Stimulated activated CD4-positive, alpha-beta T cell treated with anti-CD3 and anti-CD28 coated beads, Interleukin-4, amount 100 ng/mL, for 48 hours (primary cell): ENCODE measurements at places on chromosomes 3 and 15.

- DNase-seq = no peak
Measured at GRCh38 chr3:73719861-73720260, 95.1 kb upstream of the PDZRN3 start.

GRCh38 chr3:61897848-61898247 is 336.5 kb downstream of the PTPRG start:
- DNase-seq = no peak

- DNase-seq = no peak
Measured at GRCh38 chr3:38835939-38836338, 19.9 kb upstream of the SCN10A start.

GRCh38 chr3:94269763-94270162 is 206.9 kb downstream of the NSUN3 start:
- DNase-seq = no peak

DNA sequence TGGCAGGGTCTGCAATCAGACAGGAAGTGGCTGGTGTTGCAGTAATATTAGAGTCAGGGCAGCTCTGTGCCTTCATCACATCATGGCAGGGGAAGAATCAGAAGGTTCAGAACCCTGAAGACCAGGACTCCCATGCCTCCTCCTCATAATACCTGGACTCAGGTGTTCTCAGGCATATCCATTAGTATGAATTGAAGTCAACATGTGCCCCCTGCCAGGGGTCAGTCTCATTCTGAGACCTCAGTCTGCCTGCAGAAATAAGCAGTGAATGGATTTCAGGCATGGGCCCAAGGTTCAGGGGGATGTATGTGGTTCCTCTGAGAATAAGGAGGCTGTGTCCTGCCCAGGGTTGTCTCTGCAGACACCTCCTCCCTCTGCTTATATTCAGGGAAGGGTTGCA is 74.2 kb downstream of the SPSB4 start:
- no peak for DNase-seq

DNA sequence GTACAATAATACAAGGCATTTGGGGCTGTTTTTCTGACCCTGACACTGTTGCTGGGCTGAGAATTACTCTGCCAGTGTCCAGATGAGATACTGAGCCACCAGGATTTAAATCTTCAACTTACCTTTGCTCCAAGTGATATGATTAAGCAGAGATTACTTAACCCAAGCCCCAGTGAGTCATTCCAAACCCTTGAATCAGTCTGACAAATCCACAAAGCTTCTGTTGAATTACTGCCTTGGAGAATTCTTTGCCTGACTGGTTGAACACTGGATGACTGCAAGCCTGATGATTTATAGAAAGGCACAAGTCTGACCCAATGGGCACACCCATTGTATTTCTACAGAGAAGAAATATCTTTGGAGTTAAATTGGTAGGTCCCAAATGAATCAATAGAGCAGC is 88.2 kb upstream of the TSC22D2 start:
- no peak for DNase-seq

DNA sequence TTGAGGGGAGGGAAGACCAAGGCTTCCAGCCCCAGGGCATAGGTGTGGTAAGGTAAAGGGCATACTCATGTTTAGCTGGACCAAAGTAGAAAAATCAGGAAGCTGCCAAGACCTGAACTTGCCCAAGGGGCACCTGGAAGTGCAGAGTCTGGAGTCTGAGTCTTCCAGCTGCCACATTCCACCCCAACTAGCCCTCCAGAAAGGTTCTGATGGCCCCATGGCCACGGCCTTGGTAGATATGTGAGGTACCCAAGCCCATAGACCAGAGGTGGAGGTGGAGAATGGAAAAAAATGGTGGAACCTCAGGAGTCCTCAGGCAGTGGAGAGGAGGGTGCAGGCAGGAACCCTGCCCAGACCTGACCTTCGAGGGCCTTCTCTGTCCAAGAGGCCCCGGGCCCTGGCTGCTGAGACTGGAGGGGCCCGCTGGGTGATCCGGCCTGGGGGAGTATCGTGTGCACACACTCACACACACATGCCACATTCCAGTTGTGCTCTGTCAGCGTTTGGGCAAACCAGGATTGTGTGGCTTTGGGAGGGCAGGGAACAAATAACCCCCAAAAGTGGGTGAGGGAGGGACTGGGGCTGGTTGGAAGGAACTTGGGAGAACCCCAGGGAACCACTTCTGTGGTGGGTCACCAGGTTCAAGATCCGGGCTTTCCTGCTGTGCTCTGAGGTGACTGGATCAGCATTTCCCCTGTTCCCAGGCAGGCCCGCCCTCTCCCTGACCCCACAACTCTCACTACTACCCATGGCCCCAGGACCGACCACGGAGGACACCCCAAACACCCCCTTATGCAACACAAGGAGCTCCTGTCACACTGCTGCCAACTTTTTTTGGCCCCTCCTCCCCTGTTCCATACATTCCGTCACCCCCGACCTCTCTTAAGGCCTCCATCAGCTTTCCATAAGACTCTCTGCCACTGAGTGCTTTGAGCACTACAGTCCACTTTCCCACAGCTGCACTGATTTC is 11.6 kb downstream of the MYL3 start:
- no peak for DNase-seq

GRCh38 chr15:90955624-90956273 is 1.1 kb downstream of the RCCD1 start:
- DNase-seq = no peak

DNA sequence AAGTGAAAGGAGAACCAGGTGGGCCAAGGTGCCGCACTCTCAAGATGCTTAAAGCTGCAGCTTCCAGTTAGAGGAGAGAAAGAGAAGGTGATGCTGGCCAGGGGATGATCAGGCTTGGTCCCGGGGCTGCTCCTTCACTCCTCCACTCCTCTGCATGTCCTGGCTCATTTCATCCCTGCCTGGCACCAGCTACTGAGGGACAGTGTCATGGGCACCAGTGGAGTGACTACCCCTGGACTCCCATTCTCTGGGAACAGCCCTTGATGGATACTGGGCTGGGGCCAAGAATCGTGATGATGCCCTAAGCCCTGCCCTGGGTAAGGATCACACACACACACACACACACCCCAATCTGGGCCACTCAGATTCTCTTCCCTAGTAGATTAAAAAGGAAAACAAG is 243.7 kb downstream of the UACA start:
- DNase-seq = no peak

- DNase-seq = no peak
Measured at GRCh38 chr3:57966829-57967228, 41.4 kb upstream of the FLNB start.

GRCh38 chr15:60379525-60380274 is 18.1 kb downstream of the ANXA2 start:
- DNase-seq = no peak

DNA sequence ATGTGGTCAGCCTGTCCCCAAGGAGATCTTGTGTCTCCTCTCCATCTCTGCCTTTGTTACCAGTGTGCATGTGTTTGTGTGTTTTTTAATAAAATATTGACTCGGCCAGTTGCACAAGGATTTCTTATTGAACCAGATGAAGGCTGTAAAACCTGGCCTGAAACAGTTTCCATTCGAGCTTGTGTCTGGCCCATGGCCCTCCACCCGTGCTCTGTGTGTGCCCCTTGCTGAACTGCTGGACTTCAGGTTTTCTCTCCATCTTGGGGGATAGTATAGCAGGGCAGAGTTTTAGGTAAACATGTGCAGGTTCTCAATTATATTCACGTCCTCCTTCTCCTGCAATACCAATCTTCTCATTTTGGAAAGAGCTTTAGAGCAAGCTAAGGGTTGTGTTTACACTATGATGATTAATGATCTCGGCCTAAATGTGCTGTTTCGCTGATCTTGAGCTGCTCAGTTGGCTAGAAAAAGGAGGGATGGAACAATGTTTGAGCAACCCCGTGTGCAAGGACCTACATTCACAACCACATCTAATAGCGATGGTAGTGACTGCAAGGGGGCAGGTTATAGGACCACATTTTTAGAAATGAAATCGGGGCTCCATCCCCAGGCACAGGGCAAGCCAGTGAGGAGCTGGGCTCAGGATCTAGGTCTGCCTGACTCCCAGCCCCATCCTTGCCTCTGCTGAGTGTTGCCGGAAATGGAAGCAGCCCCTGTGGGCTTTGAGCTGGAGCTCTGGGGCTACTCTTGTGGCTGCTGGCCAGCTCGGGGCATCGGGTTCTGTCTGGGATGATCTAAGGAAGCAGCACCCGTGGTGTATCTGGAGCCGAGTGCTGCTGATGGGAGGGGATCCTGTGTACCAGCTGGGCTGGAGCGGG is 47.7 kb downstream of the CMTM6 start:
- DNase-seq = no peak

GRCh38 chr15:68781217-68781616 is 39.5 kb downstream of the ANP32A start:
- DNase-seq = no peak

- no peak for DNase-seq
Measured at GRCh38 chr3:12679468-12679867, 15.6 kb upstream of the RAF1 start.

GRCh38 chr3:138873471-138874278 is 38.9 kb upstream of the PIK3CB start:
- DNase-seq = no peak

DNA sequence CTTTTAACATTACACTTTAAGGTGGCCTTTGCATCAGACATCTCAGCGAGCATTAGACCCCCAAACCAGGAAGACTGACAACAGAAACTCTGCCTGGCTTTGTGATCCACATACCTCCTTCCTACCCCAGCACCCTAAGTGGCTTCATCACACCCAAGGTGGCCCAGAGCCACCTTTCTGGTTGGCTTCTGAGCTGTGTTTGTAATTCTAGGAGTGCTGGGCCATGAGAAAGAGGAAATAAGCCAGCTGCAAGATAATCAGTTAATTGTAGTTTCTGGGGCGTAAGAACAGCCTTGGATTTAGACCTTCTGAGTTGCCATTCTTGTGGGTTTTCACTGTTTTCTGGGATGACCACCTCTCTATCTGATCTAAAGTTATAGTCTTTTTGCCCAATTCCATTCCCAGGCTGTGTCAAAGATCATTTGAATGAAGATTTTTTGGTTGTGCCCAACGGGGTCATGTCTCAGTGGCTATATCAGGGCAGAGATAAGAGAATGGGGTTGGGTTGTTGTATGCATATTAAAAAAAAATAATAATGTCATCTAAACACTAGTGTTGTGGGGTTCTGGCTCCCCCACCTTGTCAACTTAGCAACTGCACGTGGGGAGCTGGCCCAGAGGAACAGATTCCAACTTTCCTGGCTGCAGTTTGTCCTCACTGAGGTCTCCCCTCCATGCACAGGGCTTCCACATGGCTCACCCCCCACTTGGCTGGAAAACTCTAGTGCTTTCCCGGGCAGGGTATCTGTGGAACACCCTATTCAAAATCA is 234.8 kb upstream of the WNT5A start:
- no peak for DNase-seq

DNA sequence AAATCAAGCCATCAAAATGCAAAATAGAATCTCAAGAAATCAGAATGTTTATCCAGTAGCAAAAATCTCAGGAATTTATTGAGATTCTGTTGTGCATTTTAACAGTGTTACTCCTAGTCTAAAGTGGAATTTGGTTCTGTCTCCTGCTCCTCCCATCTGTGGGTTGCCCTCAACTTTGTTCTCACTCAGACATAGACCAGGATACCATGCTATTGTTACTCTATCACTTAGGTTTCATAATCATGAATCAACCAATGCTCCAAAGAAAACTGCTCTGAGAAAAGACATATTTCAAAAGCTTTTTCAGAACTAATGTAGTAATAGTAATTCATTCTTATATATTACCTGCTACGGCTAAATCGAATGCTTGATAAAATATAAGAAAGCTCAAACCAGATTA is 274.7 kb downstream of the RBMS3 start:
- DNase-seq = no peak

DNA sequence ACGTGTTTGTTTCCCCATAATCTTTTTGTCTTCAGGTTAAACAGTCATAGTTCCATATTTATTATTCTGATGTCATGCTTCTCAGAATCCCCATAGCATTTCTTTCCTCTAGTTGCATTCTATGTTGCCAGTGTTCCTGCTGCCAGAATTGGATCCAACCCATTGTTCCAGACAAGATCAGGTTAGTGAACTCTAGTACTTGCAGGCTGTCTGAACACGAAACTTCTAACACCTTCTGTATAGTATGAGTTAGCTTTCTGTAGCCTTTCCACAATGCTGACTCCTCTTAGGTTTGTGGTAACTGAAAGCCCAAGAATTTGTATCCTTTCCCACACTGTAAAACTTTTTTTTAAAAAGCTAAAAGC is 88.0 kb upstream of the ROPN1 start:
- DNase-seq = no peak

DNA sequence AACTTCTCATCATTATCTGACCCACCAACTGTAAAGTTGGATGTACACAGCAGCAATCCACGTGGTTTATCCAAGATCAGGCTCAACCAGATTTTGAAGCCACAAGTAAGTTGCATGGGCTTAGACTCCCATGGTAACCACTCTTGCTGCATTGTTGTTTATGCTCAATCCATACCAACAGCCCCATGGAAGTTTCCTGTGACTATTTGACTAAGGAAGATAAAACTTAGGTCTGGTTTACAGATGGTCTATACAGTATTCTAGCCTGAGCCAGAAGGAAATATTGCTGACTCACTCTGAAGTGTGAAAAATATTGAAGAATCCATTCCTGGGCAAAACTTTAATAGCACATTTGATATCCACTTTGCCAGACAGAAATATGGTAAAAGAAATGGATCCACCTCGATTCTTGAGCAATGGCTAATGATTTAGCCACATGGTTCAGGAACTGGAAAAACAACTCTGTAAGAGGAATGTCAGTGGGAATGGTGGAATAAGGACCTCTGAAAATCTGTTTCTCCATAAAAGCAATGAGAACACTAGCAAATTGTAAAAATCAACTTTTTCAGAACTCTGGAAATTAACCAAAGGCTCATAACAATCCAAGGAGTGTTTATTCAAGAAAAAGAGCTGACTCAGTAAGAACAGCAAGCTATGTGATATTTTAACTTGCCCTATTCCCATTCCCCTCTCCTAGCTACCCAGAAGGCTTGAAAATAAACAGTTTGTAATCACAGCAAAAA is 162.9 kb upstream of the STT3B start:
- DNase-seq = no peak

- DNase-seq = no peak
Measured at GRCh38 chr3:181699171-181699903, 12.4 kb upstream of the SOX2 start.

- DNase-seq = no peak
Measured at GRCh38 chr3:62149962-62150361, 223.4 kb downstream of the FEZF2 start.
